ENCODE measurements at places on chromosomes 12 and 14.

- no peak for DNase-seq
These were observed 1.1 kb upstream of the ABCC9 start for GRCh38 chr12:21942377-21942703.

DNA sequence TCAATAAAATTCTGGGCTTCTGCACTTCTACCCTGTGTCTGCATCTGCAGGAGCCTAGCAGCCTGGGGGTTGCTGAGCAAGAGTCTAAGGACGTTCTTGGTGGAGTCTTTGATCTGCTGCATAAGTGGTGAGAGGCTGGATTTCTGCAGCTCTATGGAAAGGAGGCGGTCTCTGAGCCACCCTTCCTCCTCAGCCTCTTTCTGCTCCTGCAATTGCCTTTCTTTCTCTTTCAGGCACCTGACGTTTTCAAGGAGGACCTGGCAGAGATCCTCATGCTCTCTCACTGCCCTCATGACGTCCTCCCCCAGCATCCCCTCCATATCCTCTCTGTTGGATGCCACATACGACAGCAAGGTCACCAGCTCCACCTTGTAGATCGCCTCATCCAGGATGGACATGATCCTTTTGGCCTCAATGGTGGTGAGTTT is 13.6 kb upstream of the TPCN1 start:
- DNase-seq, result no peak

DNA sequence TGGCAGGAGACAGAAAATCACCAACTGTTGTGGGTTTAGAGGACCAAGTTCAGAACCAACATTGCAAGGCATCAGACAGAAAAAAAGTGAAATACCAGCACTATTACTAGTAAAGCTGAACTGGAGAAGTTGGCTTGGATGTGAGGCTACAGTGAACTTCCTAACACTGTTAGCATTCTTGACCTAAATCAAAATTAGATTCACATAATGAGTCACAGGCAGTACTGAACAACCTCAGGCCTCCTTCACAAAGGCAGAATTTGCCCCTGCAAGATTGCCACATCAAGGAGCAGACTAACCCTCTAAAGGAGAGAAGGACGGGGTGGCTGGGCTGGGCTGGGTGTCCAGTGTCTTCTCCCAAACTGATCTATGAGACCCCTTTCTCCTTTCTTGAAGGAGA is 539.7 kb downstream of the SNAPC1 start:
- no peak for DNase-seq

GRCh38 chr12:119113496-119113986 is 65.2 kb upstream of the HSPB8 start:
- no peak for DNase-seq

DNA sequence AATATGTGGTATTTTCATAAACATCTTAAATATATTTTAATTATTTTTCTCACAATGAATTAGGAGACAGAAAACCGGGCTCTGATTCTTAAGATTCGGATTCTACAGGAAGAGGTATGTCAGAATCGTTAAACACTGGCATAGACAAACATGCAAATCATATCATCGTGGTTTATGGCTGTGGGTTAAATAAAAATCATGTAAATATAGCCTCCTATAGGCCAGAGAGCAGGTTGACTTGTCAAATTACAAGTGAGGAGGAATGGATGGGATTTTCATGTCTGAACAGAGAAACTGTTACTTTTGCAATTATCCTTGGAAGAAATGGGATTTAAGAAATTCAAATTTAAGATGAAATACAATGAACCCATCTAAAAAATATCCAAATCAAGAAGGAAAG is 74.9 kb upstream of the BCAT1 start:
- DNase-seq, result no peak

DNA sequence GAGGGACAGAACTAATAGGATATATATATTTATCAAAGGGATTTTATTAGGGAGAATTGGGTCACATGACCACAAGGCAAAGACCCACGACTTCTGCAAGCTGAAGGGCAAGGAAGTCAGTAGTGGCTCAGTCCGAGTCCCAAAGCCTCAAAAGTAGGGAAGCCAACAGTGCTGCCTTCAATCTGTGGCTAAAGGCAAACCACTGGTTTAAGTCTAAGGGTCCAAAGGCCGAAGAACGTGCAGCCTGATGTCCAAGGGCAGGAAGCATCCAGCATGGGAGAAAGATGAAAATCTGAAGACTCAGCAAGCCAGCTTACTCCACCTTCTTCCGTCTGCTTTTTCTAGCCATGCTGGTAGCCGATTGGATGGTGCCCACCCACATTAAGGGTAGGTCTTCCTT is 157.9 kb upstream of the CRY1 start:
- no peak for DNase-seq

Measured in DMS153 (cell line).